Amniotic epithelial cell (primary cell): ENCODE measurements at places on chromosomes 7 and 10.

GRCh38 chr7:111855161-111855841 lies 293.0 kb upstream of the IMMP2L start:
- peak; percentile 76 for DNase-seq

GRCh38 chr7:137882261-137882668 lies 35.5 kb upstream of the DGKI start:
- peak; percentile 99 for DNase-seq

GRCh38 chr10:88379575-88379974 lies 203.5 kb downstream of the RNLS start:
- DNase-seq = peak; percentile 81

GRCh38 chr7:129225931-129226572 lies 1.2 kb downstream of the AHCYL2 start:
- no peak for DNase-seq

DNA sequence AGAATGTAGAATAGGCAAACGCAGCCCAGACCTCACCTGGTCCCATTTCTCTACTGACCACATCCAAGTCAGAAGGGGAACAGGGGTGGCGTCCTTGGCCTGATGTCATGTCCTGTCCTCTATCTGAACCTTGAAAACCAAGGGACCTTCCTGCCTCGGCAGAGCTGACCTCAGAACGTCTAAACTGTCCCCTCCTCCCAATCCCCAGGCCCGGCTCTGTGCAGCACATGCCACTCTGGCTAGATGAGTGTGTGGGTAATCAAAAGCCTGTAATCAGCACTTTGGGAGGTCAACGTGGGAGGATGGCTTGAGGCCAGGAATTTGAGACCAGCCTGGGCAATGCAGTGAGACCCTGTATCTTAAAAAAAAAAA lies 46.5 kb upstream of the ZNF479 start:
- no peak for DNase-seq

DNA sequence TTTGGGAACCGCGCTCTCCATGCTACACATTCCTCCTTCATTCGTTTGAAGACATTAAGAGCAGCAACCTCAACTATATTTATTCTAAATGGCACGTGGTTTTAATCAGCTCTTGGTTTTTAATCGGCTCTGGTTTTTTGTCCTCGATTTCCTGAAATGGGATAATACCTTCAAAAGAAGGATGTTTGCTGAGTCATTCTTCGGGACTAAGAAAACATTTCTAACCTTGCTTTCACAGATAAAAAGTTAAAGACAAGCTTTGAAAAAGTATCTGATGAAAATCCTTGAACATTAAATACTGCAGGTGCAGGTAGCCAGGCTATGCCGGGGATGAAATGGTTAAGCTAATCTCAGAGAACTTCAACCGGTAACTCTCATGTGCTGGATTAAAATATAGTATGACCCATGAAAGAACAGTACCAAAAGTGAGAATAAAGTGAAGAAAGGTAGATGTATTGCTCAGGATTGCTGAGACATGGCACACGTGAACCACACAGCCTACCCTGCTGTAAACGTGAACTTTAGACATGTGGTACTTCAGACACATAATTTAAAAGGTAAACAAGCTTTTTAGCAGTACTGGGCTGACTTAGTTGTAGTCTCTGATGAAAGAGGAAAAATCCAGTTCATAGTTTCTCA lies 89.1 kb downstream of the PTPRN2 start:
- no peak for DNase-seq

- peak; percentile 82 for DNase-seq
Measured at GRCh38 chr10:60382946-60383681, 6.6 kb downstream of the ANK3 start.

- DNase-seq = no peak
Measured at GRCh38 chr10:58796242-58796641, 283.6 kb downstream of the BICC1 start.

- no peak for DNase-seq
Measured at GRCh38 chr7:70719125-70719524, 412.8 kb upstream of the GALNT17 start.

DNA sequence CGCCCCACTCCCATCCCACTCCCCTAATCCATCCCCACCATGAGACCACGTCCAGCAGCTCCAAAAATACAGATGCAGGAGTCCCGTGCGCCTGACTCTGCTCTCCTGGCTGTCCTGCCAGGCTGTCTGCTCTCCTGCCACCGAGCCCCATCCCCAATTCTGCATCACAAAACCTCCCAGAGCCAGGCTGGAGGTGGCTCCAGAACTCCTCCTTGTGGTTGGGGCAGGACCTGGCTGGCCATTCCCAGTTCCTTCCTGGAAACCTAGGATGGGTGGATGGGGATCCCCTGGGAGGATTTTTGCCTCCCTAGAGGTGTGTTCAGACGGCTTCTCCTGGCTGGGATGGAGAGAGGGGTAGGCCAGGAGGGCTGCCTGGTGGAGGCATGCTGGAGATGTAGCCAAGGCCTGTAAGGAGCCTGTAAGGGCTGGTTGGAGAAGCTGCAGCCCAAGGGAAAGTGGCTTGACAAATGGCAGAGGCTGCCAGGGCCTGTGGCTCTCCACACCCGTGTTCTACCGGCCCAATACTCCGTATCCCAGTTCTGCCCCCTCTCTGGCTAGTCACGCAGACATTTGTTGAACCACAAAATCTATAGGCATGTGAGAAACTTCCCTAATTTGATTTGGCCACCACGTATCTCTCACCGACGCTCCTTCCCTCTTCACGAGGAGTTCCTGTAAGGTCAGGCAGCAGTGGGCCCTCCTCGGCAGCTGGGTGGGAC lies 99.3 kb downstream of the ARHGAP22 start:
- no peak for DNase-seq

DNA sequence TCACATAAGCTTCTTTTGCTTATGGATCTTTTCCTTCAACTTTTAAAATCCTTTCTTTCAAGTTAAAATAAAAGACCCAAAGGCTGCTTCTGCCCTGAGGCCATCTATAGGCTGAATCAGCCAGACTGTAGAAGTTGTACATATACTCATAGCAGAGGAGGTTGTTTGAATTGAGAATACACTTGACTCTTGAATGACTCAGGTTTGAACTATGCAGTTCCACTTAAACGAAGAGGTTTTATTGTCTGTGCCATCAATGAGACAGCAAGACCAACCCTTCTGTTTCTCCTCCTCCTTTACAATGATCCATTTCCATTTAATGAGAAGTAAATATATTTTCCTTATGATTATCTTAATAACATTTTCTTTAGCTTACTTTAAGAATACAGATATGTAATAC lies 5.8 kb downstream of the ZNF365 start:
- DNase-seq = peak; percentile 40

- DNase-seq = peak; percentile 61
Measured at GRCh38 chr7:157401567-157402387, 65.0 kb downstream of the DNAJB6 start.

DNA sequence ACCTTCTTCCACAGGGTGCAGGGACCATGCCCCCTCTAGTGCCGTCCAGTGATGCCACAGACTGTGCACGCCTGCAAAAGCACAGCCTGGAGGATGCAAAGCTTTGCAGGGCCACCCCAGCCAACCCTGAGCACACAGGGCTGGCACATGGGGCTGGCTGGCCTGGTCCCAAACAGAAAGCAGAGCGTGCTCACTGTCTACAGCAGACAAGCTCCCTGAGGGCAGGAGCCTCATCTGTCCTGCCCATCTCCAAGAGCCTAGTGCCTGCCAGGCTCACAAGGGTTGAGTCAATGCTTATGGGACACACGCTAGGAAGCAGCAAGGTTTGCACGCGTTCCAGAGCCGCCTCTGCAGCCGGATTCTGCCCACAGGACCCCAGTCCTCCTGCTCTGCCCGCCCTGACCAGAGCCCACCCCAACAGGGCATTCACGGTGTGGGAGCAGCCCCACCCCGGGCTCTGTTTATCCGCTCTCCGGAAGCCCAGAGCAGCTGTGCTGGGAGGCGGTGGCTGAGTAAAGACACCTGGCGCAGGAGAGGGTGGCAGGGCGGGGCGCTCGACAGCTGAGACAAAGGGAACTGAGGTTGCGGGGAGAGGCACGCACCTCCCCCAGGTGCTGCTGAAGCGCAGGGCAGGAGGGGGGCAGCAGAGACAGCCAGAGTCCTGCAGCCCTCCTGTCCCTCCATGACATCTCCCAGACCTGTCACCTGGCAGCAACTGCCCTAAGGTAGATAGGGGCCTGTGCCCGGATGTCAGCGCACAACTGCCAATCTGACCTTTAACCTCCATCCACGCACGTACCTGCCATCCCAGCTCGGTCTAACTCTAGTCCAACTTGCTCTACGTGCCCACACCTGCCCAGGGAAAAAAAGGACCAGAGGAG lies 4.3 kb downstream of the KCNH2 start:
- DNase-seq = no peak

DNA sequence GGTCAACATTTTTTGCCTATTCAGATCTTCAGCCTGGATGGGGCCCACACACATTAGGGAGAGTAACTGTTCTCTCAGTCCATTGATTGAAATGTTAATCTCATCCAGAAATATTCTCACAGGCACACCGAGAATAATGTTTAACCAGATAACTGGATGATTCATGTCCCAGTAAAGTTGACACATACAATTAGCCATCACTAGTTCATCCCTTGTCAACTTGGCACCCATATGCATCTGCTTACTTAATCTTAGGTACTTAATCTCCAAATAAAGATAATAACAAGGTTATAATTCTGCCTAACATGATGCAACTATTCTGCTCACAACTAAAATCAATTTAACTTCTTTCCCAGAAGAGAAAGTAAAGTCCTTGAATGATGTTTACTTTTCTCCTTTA lies 502.6 kb downstream of the ADRA2A start:
- DNase-seq = no peak
